ENCODE measurements at places on chromosomes 5 and 9.

- peak; percentile 49 for DNase-seq
Measured at GRCh38 chr5:180209137-180209581, at the start of gene RASGEF1C. RASGEF1C (minus strand) TSS chr5:180209211; CDS start chr5:180138052, 71,159 bp downstream.

GRCh38 chr5:17304282-17304681, 86.9 kb downstream of the BASP1 start:
- DNase-seq = no peak

DNA sequence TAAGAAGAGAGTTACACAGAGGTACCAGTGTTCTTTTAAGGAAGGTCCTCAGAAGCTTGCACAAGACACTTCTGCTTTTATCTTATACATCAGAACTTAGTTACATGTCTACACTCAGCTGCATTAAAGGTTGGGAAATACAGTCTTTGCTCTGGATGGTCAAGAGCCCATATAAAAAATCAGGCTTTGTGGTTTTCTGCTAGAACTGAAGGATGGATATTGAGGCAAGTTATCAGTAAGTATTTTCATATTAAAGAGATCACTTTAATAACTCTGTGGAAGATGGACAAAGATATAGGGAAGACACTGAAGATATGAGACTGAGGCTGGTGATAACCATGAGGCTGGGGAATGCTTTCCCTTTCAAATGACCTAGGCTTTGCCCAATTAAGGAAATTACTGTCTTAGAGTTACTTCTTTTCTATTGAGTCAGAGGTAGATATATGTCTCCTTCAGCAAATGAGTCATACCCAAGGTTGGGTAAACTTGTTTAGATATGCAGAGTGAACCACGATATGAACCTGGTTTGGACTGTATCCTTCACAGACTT, 87.0 kb upstream of the TNC start:
- DNase-seq = no peak

DNA sequence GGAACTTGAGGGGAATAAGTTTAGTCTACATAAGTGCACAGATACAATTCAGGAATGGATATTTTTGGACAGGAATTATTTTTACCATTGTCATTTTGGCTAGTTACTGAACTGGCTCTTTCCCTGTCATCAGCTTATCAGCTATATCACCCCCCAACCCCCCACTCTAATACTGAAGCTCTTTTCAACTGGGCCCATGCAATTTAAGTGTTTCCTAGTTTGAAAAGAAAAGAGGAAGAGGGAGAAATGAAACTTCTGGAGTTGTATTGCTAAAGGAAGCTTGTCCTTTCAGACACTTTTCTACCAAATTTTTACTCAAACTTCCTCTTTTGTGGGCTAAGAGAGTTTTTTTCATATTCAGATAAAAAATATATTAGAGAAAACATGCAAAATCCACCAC, 18.5 kb upstream of the TIMD4 start:
- DNase-seq = no peak

All from COR-L47 (cell line).